Ovary (tissue), 10 donors: ENCODE measurements at places on chromosomes 5 and 9. TPM values are rescaled to one million over a fixed set of nuclear protein-coding genes. Genes with fewer than 3 reads are reported as not detected.
A peak's percentile ranks its signal among the peaks of the same experiment; 100 is the strongest.

DNA sequence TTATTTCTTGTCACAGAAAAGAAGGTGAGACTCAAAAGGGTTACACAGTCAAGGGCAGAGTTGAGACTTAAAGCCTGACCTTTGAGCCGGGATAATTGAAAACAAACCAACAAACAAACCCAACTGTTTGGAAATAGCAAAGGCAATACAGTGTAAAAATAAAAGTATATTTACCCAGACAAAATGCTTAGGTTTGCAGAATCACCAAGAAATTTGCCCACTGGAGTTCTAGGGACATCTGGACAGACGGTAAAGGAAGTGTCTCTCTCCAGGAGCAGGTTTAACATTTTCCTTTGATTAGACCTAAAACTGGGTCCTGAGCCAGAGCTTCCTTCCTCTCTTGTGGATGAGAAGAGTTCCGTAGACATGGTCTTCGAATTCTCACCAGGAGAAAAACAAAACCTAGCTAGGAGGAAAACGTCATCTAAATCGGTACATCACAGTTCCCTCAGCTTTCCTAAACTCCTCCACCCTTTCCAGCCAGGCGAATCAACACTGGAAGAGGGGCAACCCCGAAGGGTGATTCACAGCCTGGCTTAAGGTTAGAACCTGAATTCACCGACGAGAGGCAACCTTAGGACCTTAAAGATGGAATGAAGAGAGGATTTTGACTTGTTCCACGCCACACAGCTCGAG, 673 bp downstream of the CDC25C start:
- no peak for DNase-seq

DNA sequence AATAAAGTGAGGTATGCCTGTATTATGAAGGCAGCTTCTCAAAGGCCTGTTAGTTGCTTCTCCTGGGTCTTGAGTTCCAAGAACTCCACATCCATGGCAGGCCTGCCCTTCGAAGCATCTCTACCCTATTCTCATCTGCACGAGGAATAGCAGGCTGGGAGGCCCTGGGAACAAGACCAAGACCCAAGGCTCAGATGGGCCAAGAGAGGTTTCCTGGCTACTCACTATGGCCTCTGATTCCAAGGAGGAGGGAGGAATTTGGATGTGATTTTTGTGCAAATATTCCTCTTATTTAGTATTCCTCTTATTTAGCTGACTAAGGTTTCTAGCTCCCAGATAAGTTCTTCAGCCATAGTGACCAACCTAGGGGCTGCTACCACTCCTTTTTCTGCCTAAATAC, 151.3 kb downstream of the SAXO1 start:
- DNase-seq = no peak

DNA sequence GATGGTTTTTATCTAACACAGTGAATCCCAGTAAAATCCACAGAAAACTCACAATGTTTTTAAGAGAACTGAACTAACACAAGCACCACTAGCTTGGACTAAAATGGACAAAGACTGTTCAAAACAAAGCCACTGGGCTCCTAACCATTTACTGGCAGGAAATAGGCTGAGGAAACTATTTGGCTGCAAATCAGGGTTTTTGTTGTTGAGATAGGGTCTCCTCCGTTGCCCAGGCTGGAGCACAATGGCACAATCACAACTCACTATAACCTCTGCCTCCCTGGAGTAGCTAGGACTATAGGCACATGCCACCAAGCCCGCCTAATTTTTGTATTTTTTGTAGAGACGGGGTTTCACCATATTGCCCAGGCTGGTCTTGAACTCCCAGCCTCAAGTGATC, 99.7 kb downstream of the THBS4 start:
- no peak for DNase-seq

Gene LIX1
- total RNA-seq = not detected

Gene IFNA13
- total RNA-seq = not detected

Gene ANGPTL2
- 79.6 TPM for total RNA-seq

Gene PCDHGC4
- total RNA-seq = 2.6 TPM

DNA sequence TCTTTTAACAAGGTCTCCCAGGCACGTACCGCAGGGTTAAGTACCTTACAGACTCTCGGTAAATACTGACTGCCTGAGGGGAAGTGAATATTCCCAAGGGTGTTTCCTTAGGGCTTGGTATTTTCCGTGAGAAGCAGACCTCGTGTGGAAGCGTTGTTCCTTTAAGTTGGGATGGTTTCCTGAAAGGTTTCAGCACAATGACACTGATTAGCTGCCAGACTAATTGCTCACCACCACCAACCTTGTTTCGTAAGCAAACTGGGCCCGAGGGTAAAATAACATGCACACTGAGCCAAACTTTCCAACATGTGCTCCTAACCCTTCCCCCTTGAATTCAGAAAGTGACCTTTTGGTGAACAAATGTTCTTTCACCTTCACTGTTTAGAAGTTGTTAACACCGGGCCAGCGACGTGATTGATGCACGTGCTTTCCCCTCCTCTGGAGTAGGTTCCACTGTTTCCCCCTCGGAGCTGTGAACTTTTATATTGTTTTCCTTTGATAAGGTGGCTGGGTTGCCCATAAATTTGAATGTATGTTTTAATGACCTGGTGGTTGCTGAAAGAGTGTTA, 128.1 kb upstream of the RPS23 start:
- DNase-seq = no peak

GRCh38 chr5:179733772-179734126, 1.1 kb downstream of the MAML1 start:
- no peak for DNase-seq

DNA sequence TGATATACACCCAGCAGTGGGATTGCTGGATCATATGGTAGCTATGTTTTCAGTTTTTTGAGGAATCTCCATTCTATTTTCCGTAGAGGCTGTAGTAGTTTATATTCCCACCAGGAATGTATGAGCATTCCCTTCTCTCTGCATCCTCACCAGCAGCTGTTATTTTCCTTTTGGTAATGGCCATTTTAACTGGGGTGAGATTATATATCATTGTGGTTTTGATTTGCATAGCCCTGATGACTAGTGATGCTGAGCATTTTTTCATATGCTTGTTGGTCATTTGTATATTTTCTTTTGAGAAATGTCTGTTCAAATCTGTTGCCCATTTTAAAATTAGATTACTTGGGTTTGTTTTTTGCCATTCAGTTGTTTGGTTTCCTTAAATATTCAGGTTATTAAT, 11.2 kb upstream of the PPIC start:
- DNase-seq = no peak

Gene CCDC152
- 1.8 TPM for total RNA-seq

Gene PTPRD
- 85.8 TPM for total RNA-seq

DNA sequence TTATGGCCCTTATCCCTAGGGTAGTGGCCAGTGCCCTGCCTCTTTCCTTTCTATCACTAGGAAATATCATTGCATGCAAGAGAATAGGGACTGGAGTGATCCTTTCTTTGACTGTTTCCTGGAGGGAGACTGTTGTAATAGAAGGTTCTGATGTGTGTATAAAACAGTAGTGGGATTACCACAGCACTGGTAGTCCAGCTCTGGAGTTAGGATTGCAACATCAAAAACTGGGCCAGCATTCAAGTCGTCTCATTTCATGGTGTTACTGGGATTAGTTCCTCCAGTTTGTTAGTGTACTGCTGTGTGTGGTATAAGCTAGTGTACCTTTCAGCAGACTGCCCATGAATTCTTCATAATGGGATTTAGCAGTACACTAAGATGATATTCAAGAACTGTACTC, 45.8 kb downstream of the KIAA1958 start:
- no peak for DNase-seq

Gene CER1
- not detected for total RNA-seq

Gene GDF9
- total RNA-seq = 0.30 TPM

- DNase-seq = no peak
Observed at GRCh38 chr9:4566806-4567205, 76.5 kb downstream of the SLC1A1 start.

Gene DNM1
- total RNA-seq = 7.6 TPM

- DNase-seq = no peak
Observed at GRCh38 chr9:78904686-78905085, 607.8 kb downstream of the PSAT1 start.

DNA sequence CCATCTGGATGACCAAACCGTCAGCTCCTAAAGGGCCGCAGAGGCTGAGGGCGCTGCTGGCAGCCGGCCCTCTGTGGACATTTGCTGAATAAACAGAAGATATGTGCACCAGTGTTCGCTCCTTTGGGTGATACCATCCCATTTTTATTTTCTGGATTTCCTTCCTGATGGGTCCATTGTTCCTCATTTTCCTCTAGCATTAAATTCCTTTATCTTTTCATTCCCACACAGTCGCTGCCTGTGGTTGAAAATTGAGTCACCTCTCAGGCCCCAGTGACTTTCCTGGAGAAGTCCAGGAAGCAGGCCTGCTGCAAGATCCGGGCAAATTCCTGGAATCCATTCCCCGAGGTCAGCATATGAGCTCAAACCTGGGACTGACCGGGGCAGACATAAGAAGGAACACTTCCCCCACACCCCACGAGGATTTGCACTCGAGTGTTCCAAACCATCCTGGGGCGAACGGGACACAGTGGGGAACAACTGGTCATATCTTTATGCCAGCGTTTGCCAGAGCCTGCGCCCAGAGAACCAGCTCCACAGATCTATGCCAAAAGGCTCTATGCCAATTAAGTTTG, 86.7 kb upstream of the PCA3 start:
- DNase-seq = no peak

- peak; percentile 41 for DNase-seq
Observed at GRCh38 chr5:58077416-58077815, 382.5 kb downstream of the PLK2 start.

Gene GARIN3
- not detected for total RNA-seq
